Muscle of back (tissue), 13 donors: ENCODE measurements at places on chromosomes 6 and 20. TPM values are rescaled to one million over a fixed set of nuclear protein-coding genes. Genes with fewer than 3 reads are reported as not detected.

GRCh38 chr6:109795994-109796555, 105.0 kb downstream of the FIG4 start:
- peak; percentile 43 for DNase-seq

DNA sequence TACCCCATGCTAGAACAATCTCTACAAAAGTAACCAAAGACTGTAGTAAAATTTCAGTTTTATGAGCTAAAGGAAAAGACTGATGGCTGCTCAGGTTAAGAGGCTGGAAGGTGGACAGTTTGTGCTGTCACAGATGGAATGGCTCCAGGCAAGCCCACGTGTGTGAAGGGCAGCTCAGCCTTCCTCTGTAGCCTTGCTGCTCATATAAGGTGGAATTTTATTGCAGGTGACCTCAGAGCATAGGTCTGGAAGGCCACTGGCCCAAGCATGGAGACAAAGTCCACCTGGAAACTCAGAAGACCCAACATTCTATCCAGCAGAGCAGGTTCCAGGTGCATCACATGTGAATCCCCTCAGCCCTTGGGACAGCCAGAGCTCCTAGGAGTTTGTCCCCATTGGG, 53.6 kb downstream of the KAT14 start:
- no peak for DNase-seq

- no peak for DNase-seq
Measured at GRCh38 chr20:38806855-38807655, 1.6 kb downstream of the PPP1R16B start.

The CRYBG1 gene
- 2.9 TPM for polyA plus RNA-seq

- DNase-seq, result peak; percentile 75
Measured at GRCh38 chr6:4777394-4777935, 1.3 kb downstream of the CDYL start.

GRCh38 chr20:32576560-32576959, 8.6 kb downstream of the NOL4L start:
- DNase-seq, result no peak

The APOM gene
- 5.7 TPM for polyA plus RNA-seq

GRCh38 chr6:134166511-134167261, 114.3 kb upstream of the SLC2A12 start:
- no peak for DNase-seq

DNA sequence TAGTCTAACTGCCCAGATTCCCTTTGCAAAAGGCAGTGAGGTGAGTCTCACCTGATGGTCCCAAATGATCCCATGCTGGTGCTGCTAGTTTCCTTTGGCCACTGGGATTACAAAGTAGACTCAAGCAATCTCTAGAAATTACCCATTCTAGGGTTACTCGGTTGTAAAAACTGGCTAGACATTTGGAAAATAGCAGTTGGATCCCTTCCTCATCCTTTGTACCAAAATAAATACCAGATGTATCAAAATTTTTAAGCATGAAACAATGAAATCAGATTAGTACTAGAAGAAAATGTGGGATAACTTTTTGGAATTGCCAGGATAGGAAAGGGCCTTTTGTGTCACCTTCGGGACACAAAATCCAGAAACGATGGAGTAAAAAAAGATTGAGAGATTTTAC, 112.9 kb upstream of the TOP1 start:
- peak; percentile 42 for DNase-seq

The PSMB8 gene
- 13.5 TPM for polyA plus RNA-seq

- DNase-seq, result no peak
Measured at GRCh38 chr20:17559338-17559737, 10.5 kb upstream of the DSTN start.

DNA sequence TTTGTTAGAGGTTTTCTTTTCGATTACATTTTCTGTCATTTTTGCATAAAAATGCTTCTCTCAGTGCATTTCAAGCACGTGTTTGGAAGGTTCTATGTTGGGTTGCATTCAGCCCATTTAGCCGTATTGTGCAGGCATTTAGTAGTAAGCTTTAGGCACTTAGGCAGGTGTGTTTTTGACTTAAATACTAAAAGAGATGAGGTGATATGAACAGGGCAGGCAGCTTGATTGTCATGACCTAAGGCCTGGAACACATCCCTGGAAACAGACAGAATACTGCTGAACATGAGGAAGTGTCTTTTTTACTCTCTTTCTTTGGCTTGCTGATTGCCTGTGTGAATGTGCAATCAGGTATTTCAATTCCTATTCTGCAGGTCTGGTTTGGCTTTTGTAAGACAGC, 610.5 kb upstream of the MAN1A1 start:
- DNase-seq, result peak; percentile 22

The LZTS3 gene
- polyA plus RNA-seq, result 2.9 TPM

DNA sequence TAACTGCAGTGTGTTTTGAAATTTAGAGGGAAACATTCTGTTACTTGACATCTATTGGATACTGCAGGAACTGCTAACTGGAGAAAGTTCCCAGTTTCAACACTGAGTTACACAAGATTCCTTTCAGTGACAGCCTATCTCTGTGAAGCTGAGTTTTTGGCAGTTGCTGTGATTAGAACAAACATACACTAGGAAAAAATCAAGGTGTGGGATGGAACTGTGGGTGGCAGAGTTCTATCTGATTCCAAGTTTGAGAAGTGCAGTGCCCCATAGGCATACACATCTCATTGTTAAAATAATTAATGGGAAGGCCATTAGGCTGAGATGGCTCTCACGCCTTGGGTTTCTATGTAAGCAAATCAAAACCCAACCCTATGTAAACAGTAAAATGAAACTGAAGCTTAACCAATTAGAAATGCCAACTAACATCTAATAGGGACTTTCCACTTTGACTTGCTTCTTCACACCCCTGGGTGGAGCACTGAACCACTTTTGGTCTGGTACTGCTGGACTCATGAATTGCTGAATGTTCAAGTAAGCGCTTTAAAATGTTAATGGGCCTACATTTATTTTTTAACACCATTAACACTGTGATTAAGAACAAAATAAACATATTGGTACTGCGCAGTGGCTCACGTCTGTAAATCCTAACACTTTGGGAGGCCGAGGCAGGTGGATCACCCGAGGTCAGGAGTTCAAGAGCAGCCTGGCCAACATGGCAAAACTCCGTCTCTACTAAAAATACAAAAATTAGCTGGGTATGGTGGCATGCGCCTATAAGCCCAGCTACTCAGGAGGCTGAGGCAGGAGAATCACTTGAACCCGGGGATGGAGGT, 55.2 kb upstream of the TBC1D7 start:
- no peak for DNase-seq

The HEY2 gene
- 11.4 TPM for polyA plus RNA-seq

The LRP11 gene
- polyA plus RNA-seq, result 20.3 TPM
